ENCODE measurements at places on chromosomes 6 and 20.
A peak's percentile ranks its signal among the peaks of the same experiment; 100 is the strongest.

- DNase-seq = no peak
Measured at GRCh38 chr6:3918469-3918868, 69.3 kb downstream of the FAM50B start.

DNA sequence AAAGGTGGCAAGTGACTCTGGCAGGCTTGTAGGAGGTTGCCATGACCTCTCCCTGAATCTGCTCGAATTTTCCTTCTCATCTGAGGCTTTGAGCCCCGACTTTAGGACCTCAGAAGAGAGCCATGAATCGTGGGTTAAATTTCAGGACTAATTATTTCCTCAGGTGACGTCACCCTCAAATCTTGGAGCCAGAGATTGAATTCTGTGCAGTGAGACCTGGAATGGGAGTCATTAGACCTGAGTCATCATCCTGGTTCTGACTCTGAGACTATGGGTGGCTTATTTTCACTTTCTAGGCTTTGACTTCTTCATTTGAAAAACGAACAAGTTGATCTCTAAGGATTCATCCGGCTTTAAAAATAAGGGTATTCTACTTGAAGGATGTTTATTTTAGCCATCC lies 48.5 kb upstream of the PDYN start:
- no peak for DNase-seq

DNA sequence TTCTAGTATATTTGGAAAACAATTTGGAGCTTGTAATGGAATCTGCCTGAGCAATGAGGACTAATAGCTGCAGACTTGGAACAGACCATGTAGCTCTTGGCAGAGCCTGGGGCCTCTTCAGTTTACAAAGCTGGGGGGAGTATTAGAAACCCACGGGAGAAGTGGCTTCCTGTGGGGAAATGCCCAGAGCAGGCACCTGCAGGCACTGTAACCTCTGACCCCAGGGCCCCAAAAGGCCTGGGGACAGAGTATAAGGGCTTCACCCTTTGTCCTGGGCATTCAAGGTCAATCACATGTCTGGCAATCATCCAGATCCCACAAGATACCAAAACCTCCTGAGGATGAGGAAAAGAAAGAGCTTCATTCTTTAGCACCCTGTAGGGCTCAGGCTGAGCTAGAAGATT lies 19.4 kb downstream of the PKIG start:
- DNase-seq = no peak

DNA sequence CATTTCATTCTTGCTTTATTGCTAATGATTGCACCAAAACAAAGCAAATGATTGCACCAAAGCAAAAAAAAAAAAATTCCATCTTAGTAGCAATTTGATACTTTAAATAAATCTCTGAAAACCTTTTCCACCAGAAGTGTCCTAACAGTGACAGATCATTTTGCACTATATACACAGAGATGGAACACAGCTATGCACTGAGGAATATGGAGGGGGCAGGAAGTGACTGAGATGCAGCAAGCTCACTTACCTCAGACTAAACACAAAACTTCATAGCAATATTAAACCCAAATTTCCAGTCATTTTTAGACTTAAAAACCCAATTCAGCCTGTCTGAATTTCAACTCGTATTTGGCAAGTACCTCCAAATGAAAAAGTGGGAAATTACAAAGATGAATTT lies 41.2 kb downstream of the HIVEP2 start:
- DNase-seq = no peak

DNA sequence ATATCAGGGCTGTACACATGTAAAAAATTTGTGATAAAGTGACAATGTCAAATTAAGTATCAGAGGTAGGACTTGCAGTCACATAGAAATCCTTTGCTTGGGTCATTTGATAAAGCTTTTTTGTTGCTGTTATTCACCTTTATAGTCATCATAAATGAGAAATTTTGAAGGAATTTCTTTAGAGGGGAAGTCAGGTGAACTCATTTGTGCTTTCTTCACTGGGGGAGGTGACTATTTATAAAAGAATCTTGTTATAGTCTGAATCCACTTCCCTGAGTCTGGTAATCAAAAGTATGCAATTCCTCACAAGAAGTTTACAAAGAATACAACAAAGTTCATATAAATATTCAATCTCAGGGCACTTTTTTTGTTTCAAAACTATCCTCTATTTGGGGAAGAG lies 47.7 kb downstream of the FRK start:
- DNase-seq = no peak

- no peak for DNase-seq
Measured at GRCh38 chr6:83514866-83515466, 2.6 kb downstream of the PRSS35 start.

DNA sequence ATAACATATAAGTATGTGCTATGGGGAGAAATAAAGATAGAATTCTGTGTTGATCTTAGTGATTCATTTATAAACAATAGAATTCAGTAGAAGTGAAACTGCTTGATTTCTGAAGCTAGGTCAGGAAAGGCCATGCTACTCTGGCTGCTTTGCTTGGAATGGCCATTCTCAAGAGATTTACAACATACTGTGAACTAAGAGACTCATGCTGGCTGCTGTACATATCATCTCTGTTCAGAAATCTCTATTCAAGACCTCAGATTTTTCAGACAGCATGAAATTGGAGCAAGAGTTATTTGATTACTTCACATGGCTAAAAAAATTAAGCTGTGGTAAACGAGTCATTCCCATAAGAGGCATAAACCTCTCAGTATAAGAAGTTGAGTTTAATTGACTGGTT lies 662.6 kb downstream of the BCKDHB start:
- no peak for DNase-seq

DNA sequence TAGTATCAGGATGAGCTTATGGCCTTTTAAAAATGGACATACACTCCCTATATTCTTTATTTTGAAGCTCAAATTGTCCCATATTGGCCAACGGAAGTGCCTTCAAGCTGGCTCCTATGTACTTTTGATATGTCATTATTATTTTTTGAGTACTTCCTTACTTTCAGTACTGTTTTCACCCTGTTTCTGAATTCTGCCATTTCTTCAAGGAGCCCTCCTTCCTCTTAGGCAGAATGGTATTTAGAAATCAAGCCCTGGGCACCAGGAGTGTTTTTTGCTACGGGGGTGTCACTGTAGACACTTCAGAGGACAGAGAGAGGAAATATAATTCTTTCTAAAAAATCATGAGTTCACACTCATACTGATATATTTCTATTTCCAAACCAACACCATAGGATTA lies 5.5 kb upstream of the MYLK4 start:
- DNase-seq = no peak

GRCh38 chr6:27931209-27931608 lies 19.0 kb upstream of the OR2B2 start:
- no peak for DNase-seq

DNA sequence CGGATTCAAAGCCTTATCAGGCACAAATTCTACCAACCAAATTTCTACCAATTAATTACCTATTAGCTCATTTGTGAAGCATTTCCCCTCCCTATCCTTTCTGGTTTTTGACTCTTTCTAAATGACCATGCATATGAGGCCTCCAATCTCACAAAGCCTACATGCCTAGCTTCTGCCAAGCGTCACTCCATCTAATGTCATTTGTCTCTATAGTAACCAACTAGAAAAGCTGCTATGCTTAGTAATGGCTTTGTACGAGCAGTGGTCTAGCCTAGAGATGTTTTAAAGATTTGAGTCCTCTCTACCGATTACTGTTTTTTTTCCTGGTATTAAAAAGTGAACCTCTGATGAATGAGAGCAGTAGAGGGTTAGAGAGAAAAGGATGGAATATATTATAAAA lies 4.8 kb upstream of the ASF1A start:
- DNase-seq = no peak

DNA sequence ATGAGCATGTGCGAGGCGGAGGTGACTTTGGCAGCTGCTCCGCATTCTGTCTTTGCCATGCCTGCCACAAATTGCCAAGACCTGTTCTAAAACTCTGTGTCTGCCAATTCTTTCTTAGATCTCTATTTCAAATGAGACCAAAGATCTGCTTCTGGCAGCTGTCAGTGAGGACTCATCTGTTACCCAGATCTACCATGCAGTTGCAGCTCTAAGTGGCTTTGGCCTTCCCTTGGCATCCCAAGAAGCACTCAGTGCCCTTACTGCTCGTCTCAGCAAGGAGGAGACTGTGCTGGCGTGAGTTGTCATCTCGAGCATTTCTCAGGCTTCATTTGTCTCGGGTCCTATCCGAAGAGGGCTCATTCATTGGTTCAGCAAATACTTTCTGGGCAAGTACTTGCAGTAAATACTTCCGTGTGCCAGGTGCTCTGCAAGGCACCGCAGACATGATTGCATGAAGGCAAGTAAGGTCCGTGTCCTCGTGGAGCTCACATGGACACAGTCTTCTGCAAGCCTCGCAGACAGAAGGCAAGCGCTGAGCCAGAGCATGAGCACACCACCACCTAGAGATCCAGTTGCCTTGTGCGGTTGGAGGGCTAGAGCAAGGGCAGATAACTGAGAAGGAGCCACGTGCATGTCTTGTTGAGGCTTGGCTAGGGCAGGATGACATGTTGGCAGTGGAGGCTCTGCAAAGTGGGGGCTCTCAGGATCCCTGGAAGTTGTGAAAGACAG lies 19.7 kb upstream of the MROH8 start:
- no peak for DNase-seq

- no peak for DNase-seq
Measured at GRCh38 chr20:59939879-59940128, 301 bp downstream of the PPP1R3D start.

DNA sequence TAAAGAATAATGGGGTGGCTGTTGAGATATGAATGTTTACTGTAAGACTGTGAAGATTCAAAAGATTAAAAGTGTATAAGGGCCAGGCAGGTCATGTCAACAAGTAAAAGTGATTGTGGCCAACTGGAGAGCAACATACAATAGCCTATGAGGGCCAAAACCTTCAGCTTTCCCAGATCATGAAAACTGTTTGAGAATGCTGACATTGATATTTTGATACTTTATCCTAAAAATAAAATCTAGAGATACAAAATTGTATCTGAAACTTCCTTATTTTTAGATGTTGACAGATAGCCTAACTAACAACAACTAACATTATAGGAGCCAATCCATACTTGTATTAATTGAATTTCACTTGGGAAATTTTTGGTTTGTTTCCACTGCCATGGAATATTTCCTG lies 70.3 kb upstream of the PAK5 start:
- no peak for DNase-seq

DNA sequence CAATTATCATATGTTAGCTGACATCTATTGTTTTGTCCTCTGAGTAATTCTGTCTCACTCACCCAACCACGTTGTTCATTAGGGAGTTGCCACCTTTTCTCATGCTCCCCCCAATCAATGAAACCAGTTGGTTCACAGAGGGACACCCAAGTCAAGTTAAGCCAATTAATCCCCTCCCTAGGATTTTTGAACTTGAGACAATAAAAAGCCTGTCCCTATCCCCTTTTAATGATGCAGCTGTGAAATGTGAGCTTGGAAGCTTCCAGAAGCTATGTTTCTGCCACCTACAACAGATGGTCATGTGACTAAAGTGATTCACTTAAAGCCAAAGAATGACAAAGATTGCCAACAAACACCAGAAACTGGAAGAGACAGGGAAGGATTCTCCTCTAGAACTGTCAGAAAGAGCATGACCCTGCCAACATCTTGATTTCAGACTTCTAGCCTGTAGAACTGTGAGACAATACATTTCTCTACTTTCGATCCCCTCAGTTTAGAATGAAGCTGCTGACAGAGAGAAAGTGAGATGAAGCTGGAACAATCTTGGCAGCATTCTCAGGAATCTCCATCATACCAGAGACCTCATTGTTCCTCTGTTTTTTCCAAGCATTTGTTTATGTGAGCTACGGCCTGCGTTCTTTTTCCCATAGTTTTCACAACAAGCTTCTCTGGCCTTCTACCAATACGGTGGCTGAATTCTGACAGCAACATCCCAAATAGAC lies 57.8 kb upstream of the TPD52L1 start:
- DNase-seq = no peak

DNA sequence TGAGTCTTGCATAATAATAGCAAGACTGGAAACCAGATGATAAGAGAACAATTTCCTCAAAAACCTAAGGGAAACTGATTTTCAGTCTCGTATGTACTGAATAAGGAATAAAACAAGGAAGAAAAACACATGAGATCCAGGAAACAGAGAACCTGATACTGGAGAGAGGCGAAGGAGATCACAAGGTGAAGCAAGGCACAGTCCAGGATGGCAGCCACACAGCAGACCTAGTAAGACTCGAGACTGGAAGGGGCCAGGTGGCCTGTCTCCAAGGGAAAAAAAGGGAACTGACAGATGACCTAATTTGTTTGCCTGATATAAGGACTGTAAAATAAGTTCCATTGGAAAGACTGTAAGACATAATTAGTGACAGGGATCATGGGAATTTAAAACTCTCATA lies 71.1 kb downstream of the TASP1 start:
- no peak for DNase-seq

DNA sequence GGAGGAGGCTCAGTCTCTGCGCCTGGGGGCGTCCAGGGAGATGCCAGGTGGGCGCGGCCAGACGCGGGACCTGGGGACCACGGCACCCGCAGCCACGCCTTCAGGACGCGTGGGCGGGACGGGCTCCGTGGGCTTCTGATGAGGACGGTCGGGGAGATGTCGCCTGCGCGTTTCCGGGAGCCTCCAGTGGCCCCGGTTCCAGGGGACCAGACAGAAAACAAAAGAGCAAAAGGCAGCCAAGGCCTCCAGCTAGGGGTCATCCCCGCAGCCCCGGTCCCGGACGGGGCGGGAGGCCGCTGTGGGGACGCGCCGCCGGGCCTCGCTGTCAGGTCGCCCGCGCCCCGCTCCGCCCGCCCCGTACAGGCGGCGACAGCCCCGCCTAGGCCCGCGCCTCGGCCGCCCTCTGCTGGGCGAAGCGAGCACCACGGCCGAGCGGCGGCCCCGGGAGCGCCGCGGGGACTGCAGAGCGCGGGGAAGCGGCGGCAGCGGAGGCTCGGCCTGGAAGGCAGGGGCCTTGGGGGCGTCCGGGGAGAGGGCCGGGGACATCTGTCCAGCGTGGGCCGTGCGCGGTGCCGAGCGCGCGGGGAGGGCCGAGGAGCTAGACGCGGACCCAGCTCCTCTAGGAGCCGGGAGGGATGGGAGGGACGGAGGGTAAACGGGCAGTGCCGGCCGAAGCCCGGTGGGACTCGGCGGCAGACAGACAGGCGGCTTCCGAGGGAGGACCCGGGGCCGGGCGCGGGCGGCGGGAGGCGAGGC lies 48.7 kb downstream of the TMEM242 start:
- peak; percentile 81 for DNase-seq

DNA sequence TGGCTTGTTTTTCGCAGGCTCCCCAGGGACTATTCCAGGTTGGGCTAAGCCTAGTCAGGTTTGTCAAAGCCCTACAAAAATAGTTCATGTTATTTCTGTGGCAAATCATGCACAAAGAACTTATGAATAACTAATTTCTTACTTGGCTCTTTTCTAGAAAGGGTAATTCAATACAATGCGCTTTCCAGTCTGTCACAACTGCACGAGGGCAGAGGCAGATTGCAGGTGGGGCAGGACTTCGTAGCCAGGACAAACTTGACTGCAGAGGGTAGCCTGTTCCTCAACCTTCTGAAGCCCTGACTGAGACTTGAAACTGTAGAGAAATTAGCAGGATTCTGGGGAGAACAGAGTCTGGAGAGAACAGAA lies 253.5 kb downstream of the QKI start:
- DNase-seq = no peak

- DNase-seq = no peak
Measured at GRCh38 chr6:24454452-24454851, 34.9 kb downstream of the GPLD1 start.

GRCh38 chr6:38997128-38997761 lies 51.3 kb upstream of the GLP1R start:
- no peak for DNase-seq

GRCh38 chr6:13253272-13253671 lies 75.1 kb downstream of the TBC1D7 start:
- DNase-seq = no peak

Measured in effector memory CD8-positive, alpha-beta T cell (primary cell).